ENCODE measurements at places on chromosomes 7 and 10.

DNA sequence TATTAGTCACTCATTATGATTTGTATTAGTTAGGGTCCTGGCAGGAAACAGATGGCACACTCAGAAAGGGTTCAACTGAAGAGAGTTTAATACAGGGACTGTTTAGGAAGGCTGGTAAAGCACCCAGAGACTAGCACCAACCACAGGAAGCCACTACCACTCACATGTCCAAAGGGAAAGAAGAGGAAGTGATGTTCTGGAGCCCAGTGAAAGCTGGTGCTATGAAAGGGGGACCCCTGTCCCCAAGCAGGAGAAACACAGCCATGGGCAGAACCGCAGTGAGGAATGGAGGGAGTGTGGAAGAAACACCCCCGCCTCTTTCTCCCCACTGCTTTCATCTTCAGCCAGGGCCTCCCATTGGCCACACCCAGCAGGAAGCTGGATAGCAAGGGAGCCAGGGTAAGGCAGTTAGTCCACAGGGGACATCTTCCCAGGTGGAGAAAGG is 3.2 kb upstream of the VSIR start:
- DNase-seq = no peak

DNA sequence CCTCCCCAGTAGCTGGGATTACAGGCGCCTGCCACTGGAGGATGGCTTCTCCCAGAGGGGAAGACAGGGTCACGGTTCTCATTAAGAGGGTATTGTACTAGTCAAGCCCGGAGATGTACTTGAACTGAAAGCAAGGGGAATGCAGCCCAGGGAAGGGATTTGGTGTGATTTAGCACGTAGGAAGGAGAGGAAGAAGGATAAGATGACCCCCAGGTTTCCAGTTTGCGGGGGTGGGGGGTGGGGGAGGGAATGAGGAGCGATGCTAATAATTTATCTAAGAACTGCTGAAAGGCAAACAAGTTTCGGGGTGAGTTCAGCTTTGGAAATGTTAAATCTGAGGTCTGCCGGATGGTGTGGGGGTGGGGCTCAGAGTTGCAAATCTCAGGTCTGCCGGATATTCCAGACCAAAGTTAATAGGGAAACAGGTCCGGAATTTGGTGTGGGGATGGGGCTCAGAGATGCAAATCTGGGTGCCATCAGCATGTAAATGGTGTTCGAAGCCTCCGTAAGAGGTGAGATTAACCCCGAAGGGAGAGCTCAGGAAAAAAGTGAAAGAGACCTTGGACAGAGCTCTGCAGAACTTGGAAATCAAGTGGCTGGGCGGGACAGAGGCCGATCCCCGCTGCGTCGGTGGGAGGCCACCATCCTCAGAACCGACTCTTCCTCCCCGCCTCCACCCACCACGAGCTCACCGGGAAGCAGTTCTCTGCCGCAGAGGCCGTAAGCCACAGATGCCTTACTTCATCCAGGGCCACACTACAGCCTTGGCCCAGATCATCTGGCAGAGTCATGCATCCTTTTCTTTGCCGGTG is 1.6 kb upstream of the SEPHS1 start:
- peak; percentile 44 for DNase-seq

- peak; percentile 83 for DNase-seq
These were observed 11.5 kb upstream of the KLRG2 start for GRCh38 chr7:139494835-139495579.

DNA sequence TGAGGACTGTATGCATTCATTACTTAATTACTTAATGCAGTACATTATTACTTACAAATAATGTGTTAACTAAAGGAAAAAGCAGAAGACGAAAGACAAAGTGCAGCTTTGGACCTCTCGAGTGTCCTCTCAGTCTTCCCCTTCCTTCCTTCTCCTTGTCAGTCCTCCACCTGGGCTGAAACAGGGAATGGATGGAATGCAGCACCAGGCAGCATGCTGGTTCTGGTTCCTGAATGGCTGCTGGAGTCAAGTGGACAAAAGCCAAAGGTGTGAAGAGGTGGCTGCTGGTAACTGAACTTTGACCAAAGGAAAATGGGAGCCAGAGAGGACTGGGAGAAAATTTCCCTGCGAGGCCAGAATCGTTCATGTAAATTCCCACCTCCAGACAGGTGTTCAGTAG is 179.5 kb downstream of the GPAM start:
- DNase-seq = no peak

GRCh38 chr7:15407910-15408309 is 153.9 kb downstream of the AGMO start:
- no peak for DNase-seq

DNA sequence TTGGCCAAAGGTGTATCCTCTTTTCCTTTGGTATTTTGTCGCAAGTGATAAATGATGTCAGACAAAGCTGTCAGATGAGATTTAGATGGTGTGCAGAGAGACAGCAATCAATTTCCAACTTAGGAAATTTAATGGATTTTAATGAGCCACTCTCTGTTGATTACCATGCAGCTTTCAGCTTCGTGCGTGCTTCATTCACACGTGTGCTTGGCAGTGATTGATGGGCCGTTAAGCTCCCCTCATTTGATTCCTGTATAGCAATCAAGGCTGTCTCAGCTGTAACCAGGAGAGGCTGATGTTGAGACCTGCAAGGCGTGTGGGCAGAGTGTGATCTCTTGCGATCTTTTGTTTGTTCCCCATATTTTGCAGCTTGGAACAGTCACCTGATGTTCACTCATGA is 439.6 kb downstream of the CALN1 start:
- no peak for DNase-seq

DNA sequence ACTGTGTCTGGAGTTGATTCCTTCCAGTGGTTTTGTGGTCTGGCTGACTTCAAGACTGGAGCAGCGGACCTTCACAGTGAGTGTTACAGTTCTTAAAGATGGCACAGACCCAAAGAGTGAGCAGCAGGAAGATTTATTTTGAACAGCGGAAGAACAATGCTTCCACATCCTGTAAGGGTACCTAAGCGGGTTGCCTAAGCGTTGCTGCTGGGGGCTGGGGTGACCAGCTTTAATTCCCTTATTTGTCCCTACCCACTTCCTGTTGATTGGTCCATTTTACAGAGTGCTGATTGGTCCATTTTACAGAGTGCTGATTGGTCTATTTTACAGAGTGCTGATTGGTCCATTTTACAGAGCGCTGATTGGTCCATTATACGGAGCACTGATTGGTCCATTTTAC is 13.2 kb downstream of the AKR1B15 start:
- DNase-seq = no peak

GRCh38 chr7:12635830-12636229 is 51.6 kb upstream of the ARL4A start:
- peak; percentile 63 for DNase-seq

GRCh38 chr10:119507115-119507514 is 35.4 kb downstream of the RGS10 start:
- no peak for DNase-seq

GRCh38 chr10:70651661-70652060 is 20.6 kb upstream of the ADAMTS14 start:
- peak; percentile 30 for DNase-seq

GRCh38 chr10:129759214-129760002 is 204.7 kb downstream of the EBF3 start:
- no peak for DNase-seq

- no peak for DNase-seq
These were observed 140.8 kb upstream of the PTN start for GRCh38 chr7:137484326-137484725.

DNA sequence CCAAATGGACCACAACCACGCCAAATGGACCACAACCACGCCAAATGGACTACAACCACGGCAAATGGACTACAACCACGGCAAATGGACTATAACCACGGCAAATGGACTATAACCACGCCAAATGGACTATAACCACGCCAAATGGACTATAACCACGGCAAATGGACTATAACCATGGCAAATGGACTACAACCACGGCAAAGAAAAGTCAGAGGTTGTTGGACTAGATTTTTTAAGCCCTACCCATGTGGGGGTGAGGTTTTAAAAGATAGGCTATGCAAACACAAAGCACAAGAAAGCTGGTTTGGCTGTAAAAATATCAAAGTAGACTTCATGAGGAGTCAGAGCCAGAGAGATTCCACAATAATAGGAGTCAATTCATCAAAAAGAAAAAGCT is 55.8 kb downstream of the NCAPG2 start:
- DNase-seq = no peak

DNA sequence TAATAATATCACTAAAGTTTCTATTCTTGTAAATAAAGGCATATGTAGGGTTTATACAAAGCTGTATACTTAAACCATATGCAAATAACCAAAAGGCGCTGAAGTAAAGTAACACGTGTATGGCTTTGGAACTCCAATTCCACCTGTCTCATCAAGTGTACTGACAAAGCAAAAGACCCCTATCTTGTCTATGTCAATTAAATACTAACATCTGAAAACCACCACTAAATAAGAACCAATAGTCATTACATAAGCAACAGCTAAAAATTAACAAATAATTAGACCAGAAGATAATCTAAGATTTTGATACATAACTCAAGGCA is 93.9 kb downstream of the KMT2C start:
- DNase-seq = no peak

DNA sequence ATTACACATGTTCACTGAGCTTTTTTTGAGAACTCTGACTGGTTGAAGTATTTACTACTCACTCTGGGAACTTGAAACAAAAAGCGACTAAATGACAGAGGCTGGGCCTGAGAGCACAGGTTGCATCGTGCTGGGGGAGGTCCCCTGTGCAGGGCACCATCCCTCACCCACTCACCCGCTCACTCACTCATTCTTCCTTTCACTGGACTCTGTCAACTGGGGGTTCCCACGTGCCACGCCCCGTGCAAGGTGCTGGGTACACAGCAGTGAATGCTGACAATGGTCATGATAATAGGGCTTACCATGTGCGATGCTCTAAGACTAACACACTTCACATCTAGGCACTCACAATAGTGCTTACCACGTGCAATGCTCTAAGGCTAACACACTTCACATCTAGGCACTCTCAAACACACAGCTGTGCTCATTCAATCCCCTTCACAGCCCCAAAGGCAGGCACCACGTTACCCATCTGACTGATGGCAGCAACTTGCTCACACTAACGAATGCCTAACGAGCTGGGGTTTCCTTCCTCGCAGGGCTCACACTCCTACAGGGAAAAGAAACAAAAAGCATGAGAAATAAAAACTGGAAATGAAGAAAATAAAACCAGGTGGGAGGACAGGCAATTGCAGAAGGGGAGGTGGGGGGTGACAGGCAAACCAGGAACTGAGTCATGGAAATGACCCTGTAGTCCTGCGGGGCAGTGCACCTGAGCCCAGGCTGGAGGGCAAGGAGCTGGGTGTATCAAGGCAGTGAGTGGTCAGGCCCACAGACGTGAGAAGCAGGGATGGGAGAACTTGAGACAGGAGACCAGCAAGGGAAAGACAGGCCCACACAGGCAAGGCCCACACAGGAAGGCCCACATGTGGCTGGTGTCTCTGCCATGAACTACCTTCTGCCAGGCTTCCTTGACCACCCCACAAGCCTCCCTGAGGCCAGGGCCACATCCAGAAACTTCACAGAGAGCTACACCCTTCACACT is 147.0 kb upstream of the FAM20C start:
- DNase-seq = no peak

DNA sequence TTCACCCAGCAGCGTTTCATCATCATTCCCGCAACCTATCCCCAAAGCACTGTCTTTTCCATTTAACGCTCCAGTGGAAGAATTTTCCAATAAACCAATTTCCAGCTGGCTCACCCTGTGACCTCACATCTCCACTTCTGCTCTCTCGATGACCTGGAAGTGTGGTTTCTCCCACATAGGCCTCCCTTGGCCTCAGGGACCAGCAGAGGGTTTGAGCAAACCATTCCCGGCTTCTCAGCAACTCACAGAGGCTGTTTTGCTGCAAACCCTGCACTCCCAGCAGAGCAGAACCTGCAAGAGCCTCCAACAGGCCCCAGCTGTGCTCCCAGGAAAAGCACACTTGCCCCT is 523.0 kb upstream of the FOXK1 start:
- no peak for DNase-seq

GRCh38 chr7:31445686-31446355 is 68.1 kb upstream of the ITPRID1 start:
- no peak for DNase-seq

DNA sequence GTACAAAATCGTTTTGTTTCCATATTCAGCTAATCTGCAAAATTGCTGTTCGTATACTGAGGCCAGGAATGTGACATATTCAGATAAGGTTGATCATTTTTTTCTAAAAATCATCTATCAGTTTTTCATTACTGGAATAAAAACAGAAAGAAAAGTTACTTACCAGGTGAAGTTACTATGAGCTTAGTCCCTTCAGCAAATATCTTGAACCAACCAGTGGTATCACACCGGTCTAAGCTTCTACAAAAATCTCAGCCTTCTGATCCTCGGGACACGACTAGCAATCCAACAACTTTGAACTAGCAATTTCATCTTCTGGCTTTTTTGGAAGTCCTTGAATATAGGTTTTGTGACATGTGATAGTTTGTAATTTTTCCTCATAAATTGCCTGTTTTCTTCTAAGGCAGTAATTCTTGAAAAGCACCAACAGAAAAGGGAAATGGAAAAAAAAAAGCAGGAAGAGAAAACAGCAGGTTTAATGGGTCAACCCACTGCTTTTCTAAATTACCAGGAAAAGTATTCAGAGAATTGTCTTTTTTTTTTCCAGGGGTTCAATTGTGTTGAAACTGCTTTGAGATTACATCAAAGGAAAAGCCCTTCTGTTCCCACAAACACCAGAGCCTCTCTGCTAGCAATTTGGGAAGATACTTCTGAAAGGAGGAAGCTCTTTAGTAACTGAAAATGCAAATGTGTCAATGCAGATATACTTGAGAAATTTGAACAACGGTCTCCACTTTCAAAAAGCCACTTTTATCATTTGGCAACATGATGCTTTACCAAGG is 2.9 kb upstream of the TARP start:
- DNase-seq = no peak

DNA sequence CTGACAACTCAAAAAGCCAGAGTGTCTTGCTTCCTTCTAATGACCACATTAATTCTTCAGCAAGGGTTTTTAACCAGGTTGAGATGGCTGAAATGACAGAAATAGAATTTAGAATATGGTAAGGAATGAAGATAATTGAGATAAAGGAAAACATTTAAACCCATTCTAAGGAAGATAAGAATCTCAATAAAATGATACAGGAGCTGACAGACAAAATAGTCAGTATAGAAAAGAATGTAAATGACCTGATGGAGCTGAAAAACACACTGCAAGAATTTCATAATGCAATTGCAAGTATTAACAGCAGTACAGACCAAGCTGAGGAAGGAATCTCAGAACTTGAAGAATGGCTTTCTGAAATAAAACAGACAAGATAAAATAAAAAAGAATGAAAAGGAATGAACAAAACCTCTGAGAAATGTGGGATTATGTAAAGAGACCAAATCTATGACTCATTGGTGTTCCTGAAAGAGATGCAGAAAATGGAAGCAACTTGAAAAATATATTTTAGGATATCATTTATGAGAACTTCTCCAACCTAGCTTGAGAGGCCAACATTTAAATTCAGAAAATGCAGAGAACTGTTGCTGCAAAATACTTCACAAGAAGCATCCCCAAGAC is 87.1 kb downstream of the SAMD9 start:
- no peak for DNase-seq

GRCh38 chr10:80276335-80276734 is 13.1 kb downstream of the MAT1A start:
- DNase-seq = no peak

- DNase-seq = peak; percentile 80
These were observed 108.1 kb downstream of the ITGB8 start for GRCh38 chr7:20438694-20439376.
